ENCODE measurements at places on chromosomes 11 and 22.

DNA sequence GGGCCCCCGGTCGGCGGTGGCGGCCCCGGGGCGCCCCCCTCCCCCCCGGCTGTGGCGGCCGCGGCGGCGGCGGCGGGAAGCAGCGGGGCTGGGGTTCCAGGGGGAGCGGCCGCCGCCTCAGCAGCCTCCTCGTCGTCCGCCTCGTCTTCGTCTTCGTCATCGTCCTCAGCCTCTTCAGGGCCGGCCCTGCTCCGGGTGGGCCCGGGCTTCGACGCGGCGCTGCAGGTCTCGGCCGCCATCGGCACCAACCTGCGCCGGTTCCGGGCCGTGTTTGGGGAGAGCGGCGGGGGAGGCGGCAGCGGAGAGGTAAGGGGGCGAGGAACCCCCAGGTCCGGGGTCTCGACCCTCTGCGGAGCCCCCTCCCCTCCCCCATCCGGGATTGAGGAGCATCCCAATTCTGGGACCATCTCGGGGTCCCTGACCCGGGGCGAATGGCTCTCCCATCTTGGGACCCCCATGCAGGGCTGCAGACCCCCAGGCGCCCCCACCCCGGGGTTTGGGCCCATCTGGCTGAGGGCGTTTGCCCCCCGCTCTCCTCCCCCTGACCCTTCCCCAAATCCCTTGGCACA is 431 bp downstream of the KMT2A start:
- DNase-seq = no peak

GRCh38 chr11:108204929-108205499 is 17.4 kb downstream of the NPAT start:
- DNase-seq = no peak

DNA sequence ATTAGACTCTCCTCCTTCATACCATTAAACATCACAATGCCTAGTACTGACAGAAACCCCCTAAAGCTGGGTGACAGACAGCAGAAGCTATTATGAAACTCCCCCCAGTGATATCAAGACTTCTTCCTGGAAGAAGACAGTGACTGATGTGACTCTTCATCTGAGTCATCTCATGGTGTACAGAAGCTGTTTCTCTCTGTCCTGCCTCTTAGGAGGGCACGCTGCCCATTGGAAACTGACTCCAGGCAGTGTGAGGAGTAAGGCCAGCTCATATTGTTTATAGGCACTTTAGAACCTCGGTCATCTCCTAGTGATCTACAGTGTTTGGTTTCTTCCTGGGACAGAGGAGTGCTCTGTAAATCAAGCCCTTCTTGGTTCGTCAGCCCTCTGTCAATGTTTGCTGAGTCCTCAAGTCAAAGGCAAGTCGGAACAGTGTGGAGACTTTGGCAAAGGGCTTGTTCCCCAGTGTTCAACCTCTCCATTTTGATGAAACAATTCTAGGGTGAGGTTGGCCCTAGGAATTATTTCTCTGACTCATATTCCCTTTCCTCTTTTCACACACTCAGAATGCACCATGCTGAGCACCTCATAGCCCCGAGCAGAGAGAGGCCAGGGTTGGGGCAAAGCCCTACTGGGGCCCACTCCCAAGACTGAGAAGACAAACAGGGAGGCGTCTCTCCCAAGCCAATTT is 172.5 kb upstream of the TMEM45B start:
- peak; percentile 72 for DNase-seq

DNA sequence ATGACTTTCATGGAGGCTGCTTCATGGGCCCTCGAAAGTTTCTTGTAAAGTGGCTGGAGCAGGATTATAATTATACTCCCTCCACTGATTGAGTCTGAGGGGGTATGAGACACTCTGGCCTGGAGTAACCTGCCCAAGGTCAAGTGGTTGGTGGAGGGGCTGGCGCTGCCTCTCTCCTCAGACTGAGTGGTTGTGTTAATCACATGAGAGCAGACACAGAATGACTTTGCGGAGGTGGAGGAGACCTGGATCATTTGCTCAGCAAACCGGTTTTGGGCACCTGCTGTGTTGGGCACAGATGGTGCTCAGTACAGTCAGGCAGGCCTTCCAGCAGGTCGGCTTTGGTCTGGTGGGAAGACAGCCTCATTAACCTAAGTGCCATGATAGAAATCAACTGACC is 11.8 kb downstream of the BCR start:
- DNase-seq = no peak

GRCh38 chr11:72588421-72589410 is 85.5 kb downstream of the PDE2A start:
- DNase-seq = no peak

GRCh38 chr22:30158744-30159500 is 78.7 kb downstream of the HORMAD2 start:
- no peak for DNase-seq

GRCh38 chr11:131378931-131379330 is 8.5 kb downstream of the NTM start:
- DNase-seq = no peak

DNA sequence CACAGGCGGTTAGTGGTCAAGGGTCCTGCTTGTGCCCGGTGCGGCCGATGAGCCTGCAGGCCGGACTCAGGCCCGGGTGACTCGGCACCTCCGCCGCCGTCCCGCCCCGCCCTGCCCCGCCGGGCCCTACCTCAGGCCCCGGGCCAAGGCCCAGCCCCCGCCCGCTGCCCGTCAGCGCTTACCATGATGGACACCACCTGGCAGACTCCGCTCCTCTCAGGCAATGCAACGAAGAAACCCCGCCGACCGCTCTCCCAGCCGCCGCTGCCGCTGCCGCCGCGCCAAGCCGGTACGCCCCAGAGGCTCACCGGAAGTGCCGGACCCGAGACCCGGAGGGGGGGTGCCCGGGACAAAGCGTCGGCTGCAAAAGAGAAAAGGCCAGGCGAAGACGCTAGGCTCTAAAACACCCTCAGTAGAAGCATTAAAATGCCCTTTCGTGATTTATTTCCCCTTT is at the start of gene UFD1:
UFD1 (minus strand) TSS at position 293 of the 454 bp plus-strand sequence; CDS start at position 185, 108 bp downstream.
- peak; percentile 58 for DNase-seq

DNA sequence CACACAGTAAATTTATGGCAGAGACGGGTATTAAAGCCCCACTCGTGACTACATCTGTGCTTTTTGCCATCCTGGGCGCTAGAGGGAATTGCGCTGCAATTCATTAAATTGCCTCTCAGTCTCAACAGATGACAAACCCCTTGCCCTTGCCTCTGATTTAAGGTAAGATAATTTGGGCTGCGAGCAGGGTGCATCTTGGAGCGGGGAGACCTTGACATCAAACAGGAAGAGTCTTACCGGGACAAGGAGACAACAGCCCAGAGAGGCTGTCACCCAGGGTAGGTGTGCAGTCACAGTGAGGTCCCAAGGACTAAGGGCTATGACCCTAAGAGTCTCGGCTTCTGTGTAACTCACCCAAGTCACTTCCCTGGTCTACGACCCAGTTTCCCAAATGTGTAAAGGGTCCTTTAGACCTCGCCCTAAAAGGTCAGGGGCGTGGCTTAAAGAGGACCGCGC is 449 bp upstream of the TOM1 start:
- no peak for DNase-seq

- DNase-seq = no peak
Observed at GRCh38 chr11:92501066-92501739, 276.6 kb downstream of the FAT3 start.

GRCh38 chr11:124536520-124536919 is 6.9 kb downstream of the OR8B12 start:
- no peak for DNase-seq

DNA sequence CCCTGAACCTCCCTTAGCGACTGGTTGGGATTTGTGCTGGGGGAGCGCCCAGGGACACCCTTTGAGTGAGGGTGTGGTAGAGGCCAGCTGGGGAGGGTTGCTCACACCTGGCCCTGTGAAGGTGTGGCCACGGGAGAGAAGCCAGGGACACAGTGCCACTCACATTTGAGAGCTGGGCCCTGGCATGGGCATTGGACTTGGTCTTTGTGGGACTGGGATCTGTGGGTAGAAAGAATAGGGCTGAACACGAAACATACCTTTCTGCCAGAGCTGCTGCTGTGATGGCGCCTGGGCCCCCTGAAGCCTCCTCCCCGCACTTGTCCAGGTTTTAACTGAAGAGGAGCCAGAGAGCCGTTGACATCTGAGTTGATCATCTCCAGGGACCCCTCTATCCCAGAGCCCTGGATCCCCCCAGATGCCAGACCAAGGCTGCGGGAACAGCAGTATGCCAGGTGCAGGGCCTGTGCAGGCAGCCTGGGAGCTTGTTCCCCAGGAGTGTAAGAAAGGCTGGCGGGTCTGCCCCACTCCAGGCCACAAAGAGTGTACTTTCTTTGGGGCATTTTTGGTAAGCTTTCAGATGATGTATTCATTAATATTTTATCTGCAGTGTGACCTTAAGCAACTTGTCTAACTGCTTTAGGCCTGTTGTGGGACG is 284.1 kb downstream of the TBC1D22A start:
- DNase-seq = no peak

GRCh38 chr11:108135845-108136544 is 14.6 kb downstream of the ACAT1 start:
- no peak for DNase-seq

DNA sequence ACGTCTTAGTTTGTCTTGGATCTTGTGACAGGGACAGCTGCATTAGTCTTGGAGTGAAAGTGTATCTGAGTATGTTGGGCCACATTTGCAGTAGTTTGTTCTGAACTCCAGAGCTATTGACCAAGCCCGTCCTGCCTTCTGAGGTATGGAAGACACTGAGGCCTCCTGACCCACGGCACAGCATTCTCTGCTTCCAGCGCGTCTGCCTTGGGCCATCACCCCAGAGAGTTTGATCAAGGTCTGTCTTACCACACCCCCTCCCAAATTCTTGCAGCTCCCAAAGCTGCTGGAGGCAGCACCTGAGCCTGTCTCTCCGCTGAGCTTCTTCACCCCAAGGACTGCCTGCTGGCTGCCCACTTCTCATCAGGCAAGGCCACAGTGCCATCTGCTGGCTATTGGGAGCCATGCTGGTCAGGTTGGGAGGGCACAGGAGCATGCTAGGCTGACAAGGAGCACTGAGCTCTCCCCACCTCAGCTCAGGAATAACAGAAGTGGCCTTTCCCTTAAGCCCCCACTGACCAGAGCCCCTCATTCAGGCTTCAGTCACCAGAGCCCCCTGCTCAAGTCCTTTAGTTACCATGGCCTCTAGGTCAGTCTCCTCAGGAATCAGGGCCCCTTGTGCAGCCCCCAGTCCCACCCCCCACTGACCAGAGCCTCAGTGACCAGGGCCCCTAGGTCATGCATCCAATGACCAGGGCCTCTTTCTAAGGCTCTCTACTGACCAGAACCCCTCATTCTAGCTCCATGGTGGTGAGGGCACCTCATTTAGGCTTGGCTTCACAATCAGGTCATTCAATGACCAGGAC is 27.2 kb upstream of the SMPD1 start:
- peak; percentile 39 for DNase-seq

- DNase-seq = no peak
Observed at GRCh38 chr11:118609380-118610224, 2.2 kb downstream of the PHLDB1 start.

GRCh38 chr11:47248304-47248663 is 330 bp downstream of the ACP2 start:
- DNase-seq = peak; percentile 8

DNA sequence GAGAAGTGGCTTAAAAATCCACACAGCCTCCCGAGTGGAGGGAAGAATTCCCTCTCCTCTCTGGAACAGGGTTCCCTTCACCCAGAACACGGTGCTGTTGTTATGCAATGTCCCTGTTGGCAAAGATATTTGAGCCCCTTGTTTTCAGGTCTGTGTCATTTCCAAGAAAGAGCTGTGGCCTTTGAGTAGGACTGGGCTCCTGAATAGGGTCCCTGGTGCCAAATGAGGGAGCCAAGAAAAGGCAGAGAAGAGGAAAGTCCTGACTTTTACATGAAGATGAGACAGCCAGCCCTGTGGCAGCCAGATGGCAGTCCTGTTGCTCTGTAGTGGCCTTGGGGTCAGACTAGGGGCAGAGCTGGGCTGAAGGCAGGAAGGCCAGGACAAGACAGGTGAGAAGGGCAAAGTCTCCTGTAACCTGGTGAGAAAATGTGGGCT is 51.2 kb upstream of the ELF5 start:
- DNase-seq = no peak

DNA sequence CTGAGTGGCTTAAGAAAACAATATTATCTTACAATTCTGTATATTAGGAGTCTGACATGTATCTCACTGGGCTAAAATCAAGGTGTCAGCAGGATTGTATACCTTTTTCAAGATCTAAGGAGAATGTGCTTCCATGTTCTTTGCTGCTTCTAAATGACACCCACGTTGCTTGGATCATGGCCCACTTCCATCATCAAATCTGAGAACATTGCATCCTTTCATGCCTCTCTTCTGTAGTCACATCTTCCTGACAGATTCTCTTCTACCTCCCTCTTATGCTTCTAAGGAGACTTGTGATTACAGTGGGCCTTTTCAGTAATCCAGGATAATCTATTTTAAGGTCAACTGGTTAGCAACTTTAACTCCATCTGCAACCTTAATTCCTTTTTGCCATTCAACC is 499.4 kb downstream of the FAM181B start:
- no peak for DNase-seq

DNA sequence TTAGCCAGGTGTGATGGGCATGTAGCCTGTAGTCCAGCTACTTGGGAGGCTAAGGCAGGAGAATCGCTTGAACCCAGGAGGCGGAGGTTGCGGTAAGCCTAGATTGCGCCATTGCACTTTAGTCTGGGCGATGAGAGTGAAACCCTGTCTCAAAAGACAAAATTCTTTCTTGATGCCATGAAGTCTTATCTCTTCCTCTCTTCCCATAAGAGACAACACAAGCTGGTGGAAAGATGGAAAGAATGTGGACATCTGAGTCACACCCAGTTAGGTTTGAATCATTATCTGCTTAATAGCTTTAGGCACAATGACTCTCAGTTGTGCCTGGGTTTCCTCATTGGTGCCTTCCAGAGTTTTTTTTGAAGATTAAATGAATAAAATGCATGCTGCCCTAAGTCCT is 35.3 kb downstream of the KREMEN1 start:
- DNase-seq = peak; percentile 36

- DNase-seq = peak; percentile 56
Observed at GRCh38 chr11:73335204-73335923, 27.3 kb downstream of the ARHGEF17 start.

DNA sequence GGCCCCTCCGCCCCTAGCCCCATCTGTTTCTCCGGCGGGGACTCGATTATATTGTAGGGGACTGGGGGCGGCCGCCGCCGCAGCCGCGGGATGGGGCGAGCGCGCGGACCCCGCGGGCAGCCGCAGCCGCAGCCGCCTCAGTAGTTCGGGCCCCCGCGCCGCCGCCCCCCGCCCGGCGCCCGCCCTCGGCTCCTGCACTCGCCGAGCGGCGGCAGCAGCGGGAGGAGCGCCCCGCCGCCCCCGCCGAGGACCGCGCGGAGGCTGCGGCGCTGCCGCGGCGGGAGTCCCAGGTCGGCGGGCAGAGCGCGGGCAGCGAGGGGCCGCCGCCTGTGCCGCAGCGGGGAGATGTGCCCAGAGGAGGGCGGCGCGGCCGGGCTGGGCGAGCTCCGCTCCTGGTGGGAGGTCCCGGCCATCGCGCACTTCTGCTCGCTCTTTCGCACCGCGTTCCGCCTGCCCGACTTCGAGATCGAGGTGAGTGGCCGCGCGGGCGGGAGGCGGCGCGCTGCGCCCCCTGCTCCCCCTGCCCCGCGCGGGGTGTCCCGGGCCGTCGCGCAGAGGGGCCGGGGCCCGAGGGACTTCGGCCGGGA is at the start of gene CECR2:
CECR2 (plus strand) TSS at position 22 of the 587 bp plus-strand sequence; CDS start at position 346, 324 bp downstream.
- no peak for DNase-seq

Data from RCC 7860 (cell line).